Hematopoietic multipotent progenitor cell (in vitro differentiated cells): ENCODE measurements at places on chromosomes 13 and 19. TPM values are rescaled to one million over a fixed set of nuclear protein-coding genes. Genes with fewer than 3 reads are reported as not detected.
A peak's percentile ranks its signal among the peaks of the same experiment; 100 is the strongest.

GRCh38 chr13:38543561-38543960, 143.3 kb upstream of the FREM2 start:
- DNase-seq, result no peak

Gene KLF2
- 219 TPM for total RNA-seq

DNA sequence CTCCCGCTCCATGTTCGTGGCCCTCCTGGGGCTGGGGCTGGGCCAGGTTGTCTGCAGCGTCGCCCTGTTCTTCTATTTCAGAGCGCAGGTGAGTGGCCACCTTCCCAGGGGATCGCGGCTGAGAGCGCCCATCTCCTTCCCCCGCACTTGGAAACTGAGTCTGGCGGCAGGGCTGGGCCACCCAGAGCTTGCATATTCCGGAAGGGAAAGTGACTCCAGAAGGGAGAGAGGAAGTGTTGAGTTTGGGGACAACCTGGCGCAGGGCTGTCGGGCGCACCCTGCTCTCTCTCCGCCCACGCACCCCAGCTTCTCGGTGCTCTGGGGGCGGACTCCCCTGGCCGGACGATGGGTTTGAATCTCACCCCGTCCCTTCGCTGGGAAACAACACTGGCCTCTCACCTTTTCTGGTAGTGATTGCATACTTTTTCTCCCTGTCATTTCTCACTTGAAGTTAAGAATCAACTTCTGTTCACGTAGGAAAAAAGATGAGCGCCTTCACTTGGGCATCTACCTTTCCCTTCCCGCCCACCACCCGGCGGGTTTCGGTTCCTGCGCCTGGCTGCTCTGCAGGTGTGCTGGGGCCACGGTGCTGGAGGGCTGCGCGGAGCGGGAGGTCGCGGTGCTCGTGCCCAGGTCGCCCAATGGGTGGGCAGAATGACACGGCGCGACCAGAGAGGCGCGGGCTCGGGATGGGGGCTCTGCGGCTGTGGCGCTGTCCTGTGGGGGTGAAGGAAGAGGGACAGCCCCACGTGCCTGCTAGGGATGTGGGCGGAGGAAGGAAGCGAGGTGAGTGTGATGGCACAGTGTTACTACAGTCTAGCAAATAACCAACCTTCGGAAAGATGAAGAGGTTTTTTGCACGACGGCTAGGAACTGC, 721 bp downstream of the TNFSF11 start:
- DNase-seq, result no peak

DNA sequence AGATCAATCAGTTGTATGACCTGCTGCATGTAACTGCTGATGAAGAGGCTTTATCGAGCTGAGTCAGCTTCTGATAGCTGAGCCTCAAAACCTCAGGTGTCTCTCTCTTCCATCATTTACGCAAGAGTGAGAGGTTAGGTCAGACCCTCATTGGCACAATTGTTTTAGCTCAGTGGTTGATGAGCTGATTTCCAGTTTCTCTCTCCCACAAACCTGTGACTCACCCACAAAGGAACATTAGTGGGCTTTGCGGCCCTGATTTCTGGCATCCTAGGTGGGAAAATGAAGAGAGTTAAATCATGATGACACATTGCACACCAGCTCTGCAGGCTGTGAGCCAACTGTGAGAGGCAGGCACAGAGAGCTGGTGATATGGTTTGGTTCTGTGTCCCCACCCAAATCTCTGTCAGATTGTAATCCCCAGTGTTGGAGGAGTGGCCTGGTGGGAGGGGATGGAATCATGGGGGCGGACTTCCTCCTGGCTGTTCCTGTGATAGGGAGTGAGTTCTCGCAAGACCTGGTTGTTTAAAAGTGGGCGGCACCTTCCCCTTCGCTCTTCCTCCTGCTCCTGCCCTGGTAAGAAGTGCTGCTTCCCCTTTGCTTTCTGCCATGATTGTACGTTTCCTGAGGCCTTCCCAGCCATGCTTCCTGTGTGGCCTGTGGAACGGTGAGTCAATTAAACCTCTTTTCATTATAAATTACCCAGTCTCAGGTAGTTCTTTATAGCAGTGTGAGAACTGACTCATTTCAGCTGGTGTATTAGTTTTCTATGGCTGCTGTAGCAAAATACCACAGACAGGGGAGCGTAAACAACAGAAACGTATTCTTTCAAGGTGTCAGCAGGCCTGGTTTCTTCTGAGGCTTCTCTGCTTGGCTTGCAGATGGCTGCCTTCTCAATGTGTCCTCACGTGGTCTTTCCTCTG, 33.5 kb upstream of the TMTC4 start:
- no peak for DNase-seq

Gene LGALS4
- 0.54 TPM for total RNA-seq

- DNase-seq, result no peak
Observed at GRCh38 chr13:33259296-33259695, 26.3 kb downstream of the STARD13 start.

DNA sequence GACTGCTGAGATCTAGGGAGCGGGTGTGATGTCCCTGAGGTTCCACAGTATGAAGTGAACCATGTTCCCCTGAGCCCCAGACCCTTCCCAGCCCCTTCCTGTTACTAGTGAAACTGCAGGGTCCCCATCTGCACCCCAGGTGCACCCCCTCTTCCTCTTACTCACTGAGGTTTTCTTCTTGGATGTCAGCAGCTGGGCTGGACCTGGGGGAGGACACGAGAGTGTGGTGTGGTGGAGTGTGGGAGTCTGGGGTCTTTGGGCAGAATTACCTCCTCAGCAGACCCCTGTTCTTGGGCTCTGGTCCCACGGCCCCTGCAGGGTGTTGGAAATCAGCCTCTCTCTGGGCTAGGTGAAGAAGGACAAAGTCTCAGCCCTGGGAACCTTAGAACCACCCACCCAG, 3.3 kb upstream of the LILRA6 start:
- DNase-seq, result no peak

GRCh38 chr19:55078996-55079395, 3.3 kb downstream of the EPS8L1 start:
- no peak for DNase-seq

DNA sequence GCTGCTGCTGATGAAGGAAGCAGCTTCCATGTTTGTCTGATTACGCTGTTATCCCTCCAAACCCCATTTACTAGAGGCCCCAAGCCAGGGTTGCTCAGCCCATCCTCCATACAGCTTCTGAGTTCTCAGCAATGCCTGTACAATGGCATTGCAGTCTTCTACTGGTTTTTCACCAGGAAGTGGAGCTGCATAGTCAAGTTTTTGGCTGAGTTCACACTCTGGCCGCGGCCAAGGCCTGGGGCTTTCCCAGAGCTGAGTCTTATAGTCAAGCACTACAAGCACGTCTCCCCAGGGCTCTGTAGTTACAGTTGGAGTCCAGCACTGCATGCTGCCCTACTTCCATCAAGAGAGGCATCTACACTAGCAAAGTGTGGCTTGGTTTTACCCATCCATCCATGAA, 182.5 kb downstream of the POU4F1 start:
- no peak for DNase-seq

Gene SOX1
- not detected for total RNA-seq

DNA sequence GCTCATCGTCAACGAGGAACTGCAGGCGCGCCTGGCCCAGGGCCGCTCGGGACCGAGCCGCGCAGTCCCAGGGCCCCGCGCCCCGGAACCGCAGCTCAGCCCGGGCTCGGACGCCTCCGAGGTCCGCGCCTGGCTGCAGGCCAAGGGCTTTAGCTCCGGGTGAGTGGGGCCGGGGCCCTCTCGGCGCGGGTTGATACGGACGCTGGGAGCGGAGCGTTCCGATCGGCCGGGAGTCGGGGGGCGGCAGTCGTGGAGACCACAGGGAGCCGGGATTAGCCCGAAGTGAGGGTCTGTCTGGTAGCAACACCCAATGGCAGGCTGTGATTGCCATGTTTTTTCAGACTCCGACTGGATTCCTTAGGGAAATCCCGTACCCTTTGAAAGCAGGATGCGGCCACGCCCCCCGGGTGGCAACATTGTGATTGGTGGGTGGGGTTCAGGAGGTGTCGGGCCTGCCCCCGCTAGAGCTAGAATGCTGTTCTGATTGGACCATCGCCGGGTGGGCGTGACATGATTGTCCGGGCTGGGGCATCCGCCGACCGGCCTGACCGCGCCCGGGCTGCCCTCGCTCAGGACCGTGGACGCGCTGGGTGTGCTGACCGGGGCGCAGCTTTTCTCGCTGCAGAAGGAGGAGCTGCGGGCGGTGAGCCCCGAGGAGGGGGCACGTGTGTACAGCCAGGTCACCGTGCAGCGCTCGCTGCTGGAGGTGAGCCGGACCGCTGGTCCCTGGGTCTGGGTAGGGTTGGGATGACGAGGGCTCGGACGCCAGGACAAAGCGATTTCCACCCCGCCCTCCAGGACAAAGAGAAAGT, 11.3 kb downstream of the EPS8L1 start:
- no peak for DNase-seq

DNA sequence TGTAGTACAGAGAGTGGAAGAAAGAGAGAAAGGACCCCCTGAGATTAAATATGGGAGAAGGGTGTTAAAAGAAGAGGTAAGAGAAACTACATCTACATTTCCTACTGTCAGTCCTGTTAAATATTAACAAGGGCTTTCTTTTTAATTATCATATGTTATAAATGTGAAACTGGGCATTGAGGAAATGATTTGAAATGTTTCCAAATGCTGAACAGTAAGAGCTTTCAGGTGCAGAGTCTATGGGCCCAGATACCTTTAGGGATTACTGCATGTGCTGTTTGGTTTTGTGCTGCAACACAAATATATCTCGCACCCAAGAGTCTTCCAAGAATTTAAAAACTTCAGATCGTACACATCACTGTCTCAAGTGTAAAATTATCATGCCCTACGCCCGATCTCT, 176.3 kb downstream of the RBM26 start:
- no peak for DNase-seq

GRCh38 chr19:7106711-7107657, 37.5 kb downstream of the ZNF557 start:
- DNase-seq, result no peak

GRCh38 chr13:112242777-112243176, 133.4 kb upstream of the SPACA7 start:
- DNase-seq, result no peak

Gene PLIN4
- total RNA-seq, result under 0.01 TPM

- no peak for DNase-seq
Observed at GRCh38 chr19:13861392-13861713, 15.6 kb upstream of the NANOS3 start.

DNA sequence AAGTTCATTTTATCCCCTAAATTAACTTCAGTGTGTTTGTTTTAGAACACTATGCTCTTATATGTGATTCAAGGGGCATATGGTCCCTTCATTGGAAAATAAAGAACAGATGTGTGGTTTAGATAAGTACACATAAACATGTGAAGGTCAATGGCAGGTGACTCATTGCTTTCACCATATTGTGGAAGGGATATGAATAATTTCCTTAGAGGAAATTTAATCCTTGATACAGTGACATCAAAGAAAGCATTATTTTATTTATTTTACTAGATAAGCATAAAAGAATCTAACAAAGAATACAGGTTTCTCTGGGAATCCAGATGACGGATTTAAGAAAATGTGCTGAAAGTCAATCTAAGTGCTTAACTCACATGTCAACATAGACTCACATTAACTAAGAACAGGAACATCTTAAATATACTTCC, 373.5 kb downstream of the KCTD12 start:
- no peak for DNase-seq

DNA sequence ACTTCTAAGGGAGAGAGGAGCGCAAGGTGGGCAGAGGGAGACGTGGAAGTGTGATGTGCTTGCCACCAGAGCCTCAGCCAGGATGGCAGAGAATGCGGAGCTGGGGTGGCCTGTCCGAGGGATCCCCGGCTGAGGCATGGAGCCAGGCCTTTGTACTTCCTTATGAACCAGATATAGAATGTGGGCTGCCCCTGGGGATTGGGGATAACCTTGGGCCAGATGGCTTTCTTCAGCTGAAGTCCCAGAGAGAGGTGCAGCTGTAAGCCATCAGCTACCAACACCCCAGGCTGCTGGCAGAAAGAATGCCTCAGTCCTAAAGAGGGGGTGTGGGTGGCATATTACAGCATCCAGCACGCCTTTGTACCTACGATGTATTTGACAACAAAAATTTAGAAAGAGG, 25.5 kb upstream of the FBXO17 start:
- DNase-seq, result no peak

Gene N4BP2L2
- 57.6 TPM for total RNA-seq

Gene VSIG10L
- total RNA-seq, result 0.81 TPM

Gene LILRA5
- total RNA-seq, result 3.8 TPM

GRCh38 chr19:28956961-28957360, 256.0 kb downstream of the UQCRFS1 start:
- DNase-seq, result no peak

Gene ZFP36
- total RNA-seq, result 98.3 TPM

- no peak for DNase-seq
Observed at GRCh38 chr13:107322228-107322627, 754.3 kb upstream of the ARGLU1 start.

- DNase-seq, result peak; percentile 12
Observed at GRCh38 chr13:105410602-105411001, 1124.9 kb downstream of the EFNB2 start.

Gene ZNF208
- total RNA-seq, result 1.3 TPM

- DNase-seq, result no peak
Observed at GRCh38 chr13:81770868-81771505, 1430.1 kb upstream of the SPRY2 start.

DNA sequence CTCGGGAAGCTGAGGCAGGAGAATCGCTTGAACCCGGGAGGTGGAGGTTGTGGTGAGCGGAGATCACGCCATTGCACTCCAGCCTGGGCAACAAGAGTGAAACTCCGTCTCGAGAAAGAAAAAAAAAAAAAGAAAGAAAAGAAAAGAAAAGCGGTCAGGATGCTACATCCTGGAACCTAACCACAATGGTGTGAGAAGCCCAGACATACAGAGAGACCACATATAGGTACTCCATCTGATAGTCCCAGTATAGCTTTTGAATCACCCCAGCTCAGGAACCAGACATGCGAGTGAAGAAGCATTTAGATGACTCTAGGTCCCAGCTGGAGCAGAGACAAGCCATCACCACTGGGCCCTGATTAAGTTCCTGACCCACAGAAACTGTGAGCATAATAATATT, 3.2 kb downstream of the IFNL1 start:
- no peak for DNase-seq

DNA sequence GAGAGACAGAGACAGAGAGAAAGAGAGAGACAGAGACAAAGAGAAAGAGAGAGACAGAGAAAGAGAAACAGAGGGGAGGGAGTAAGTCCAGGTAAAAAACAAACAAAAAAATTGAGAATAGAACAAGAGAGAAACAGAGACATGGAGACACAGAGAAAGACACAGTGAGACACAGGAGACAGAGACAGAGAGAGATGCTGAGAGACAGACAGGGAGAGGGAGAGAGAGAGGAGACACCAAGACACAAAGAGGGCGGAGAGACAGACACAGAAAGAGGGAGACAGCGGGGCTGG, 5.8 kb upstream of the PROZ start:
- DNase-seq, result no peak
